Tibial nerve (tissue), 4 donors: ENCODE measurements at places on chromosomes 6 and 20. TPM values are rescaled to one million over a fixed set of nuclear protein-coding genes. Genes with fewer than 3 reads are reported as not detected.
A peak's percentile ranks its signal among the peaks of the same experiment; 100 is the strongest.

DNA sequence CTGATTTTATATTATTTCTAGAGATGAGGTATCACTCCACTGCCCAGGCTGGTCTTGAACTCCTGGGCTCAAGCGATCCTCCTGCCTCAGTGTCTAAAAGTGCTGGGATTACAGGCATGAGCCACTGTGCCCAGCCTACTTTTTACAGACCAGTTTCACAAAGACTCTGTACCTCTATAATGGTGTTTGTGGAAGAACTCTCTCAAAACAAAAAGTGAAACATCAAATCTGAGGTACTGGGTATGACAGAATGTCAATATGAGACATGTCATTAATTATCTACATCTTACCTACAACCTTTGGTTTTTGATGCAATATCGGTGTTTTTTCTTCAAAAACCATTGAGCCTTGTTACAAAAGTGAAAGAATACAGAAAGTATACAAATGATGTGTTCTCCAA is 49.4 kb upstream of the MCM9 start:
- no peak for DNase-seq

GRCh38 chr6:109015176-109015575 is 79.5 kb downstream of the SESN1 start:
- DNase-seq, result no peak

- no peak for DNase-seq
These were observed 101.0 kb upstream of the DTNBP1 start for GRCh38 chr6:15763837-15764236.

GRCh38 chr20:49603209-49603627 is 35.3 kb upstream of the PTGIS start:
- no peak for DNase-seq

GRCh38 chr6:100617633-100618350 is 153.1 kb upstream of the SIM1 start:
- DNase-seq, result no peak

DNA sequence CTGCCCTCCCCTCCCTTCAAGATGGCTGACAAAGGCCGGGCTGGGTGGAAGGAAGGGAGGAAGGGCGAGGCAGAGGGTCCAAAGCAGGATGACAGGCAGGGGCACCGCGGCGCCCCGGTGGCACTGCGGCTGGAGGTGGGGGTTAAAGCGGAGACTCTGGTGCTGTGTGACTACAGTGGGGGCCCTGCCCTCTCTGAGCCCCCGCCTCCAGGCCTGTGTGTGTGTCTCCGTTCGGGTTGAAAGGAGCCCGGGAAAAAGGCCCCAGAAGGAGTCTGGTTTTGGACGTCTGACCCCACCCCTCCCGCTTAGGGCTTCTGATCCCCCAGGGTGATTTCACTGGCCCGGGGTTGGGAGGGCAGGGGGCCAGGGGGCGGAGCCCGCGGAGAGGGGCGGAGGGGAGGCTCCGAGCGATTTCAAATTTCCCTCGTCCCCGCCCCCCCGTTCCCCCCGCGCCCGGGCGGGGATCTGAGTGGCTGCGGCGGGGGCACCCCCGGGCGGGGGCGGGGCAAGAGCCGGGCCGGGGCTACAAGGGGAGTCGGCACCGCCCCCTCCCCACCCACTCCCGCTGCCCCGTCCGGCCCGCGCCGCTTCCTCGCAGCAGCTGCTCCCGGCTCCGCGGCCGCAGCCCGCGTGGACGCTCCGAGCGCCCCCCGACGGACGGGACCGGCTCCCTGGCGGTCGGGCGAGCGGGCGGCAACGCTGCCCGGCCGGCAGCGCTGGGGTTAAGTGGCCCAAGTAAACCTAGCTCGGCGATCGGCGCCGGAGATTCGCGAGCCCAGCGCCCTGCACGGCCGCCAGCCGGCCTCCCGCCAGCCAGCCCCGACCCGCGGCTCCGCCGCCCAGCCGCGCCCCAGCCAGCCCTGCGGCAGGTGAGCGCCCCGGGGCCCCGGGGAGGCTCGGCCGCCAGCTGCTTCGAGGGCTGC is at the start of gene DNMT3B:
DNMT3B (plus strand) TSS at position 555 of the 923 bp plus-strand sequence. CDS start 17,939 bp downstream, outside the sequence.
- DNase-seq, result peak; percentile 64

DNA sequence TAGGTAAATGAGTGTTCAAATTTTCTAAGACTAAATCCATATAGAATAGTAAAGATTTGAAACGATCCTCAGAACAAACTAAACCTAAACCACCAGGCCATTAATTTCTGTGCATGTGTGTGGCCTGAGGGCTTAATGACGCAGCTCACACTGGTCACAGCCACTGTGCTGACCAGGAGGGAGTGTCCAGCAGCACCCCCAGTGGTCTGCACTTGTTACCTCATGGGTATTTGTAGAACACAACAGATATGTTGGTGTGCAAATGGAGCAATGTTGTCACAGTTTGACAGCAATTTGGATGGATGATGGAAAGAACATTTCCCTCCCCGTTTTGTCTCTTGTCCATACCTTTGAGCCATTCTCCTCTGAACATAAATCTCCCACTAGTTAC is 122.4 kb upstream of the EXOC2 start:
- DNase-seq, result no peak

DNA sequence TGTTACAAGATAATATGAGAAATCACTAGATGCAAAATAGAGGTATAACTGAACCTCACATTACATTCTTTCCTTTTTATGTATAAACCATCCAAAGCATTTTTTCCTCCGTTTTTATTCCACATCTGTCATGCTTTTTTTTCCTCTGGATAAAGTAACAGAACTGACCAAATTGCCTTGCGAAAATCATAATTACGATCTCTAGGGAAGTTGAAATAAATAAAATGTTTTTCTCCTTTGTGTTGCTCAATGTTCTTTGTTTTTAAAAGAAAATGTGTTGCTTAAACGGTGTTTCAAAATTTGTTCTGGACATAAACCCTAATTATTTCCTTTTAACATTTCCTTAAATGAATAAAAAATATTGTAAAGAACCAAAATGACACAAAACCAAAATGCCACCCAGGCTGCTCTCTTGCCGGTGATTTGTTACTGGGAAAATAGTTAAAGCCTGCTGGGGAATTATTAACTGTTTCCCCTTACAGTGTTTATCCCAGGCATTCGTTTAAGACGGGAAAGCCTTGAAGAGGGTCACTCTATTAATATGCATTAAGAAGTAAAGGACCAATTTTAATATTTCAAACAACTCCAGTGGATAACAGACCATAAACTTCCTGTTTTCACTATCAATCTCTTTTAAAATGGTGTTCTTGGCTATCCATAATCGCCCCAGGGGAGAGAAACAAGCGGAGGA is 1.7 kb upstream of the ADGRB3 start:
- no peak for DNase-seq

GRCh38 chr20:35021063-35021462 is 65.4 kb downstream of the MYH7B start:
- DNase-seq, result no peak

- no peak for DNase-seq
These were observed 183.6 kb downstream of the GRIK2 start for GRCh38 chr6:101577091-101577490.

GRCh38 chr20:37938181-37938750 is 35.3 kb downstream of the VSTM2L start:
- no peak for DNase-seq

DNA sequence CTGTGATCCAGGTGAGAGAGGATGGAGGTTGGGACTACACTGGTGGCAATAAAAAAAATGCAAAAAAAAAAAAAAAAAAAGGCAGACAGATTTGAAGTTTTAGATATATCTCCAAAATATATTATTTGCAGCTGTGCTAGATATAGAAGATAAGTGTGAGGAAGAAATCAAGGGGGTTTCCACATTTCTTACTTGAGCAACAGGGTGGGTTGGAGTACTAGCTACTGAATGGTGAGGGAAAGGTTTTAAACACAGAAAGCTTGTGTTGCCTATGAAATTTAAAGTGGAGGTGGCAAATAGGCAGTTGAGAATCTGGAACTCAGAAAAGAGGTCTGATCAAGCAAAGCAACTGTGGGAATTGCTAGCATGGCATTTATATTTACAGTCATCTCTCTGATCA is 59.9 kb upstream of the GNRH2 start:
- DNase-seq, result no peak

- DNase-seq, result no peak
These were observed 854.2 kb downstream of the PHF3 start for GRCh38 chr6:64489763-64490162.

DNA sequence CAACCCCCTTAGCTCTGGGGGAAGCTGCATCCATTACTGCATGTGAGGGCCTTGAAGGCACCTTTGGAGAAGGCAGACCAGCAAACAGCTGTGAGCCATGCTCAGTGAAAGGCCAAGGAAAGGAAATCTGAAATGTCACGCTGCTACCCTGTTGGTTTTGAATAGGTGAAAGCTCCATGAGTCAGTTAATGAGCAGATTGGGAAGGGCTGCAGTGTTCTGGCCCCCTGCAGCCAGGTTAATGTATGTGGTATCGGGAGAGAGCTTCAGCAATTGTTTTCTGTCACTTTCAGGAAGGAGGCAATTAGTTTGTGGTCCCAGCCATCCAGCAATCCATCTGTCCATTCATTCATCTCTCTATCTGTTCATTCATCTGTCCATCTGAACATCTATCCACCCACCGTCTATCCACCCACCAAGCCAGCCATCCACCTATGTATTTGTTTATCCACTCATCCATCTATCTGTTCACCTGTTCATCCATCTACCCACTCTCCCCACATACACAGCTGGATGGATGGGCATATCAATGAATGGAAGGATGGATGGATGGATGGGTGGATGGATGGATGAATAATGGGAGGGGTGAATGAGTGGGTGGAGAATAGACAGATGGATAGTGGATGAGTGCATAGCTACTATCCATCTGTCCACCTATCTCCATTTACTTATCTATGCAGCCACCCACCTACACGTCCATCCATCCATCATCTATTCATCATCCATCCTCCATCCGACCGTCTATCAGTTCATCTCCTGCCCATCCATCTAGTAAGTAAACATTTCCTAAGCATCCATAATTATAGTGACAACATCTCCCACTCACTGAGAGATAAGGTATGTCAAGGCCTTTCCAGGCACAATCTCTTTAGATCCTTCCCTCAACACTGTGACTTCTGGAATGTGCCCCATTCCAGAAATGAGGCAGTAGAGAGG is 16.0 kb downstream of the PCK1 start:
- no peak for DNase-seq

TBXT gene
- not detected for total RNA-seq

ZNF341 gene
- 2.2 TPM for total RNA-seq

ATP6V1G2 gene
- 0.60 TPM for total RNA-seq

CCN5 gene
- 400 TPM for total RNA-seq

HSPA1B gene
- total RNA-seq, result 186 TPM

ARHGAP40 gene
- not detected for total RNA-seq

EYA4 gene
- total RNA-seq, result 1.1 TPM

PI16 gene
- 17.4 TPM for total RNA-seq

ATP5F1E gene
- total RNA-seq, result 35.2 TPM

FKBP1C gene
- not detected for total RNA-seq
